Epithelial cell of proximal tubule (primary cell): ENCODE measurements at places on chromosomes 6 and 20. TPM values are rescaled to one million over a fixed set of nuclear protein-coding genes. Genes with fewer than 3 reads are reported as not detected.

DNA sequence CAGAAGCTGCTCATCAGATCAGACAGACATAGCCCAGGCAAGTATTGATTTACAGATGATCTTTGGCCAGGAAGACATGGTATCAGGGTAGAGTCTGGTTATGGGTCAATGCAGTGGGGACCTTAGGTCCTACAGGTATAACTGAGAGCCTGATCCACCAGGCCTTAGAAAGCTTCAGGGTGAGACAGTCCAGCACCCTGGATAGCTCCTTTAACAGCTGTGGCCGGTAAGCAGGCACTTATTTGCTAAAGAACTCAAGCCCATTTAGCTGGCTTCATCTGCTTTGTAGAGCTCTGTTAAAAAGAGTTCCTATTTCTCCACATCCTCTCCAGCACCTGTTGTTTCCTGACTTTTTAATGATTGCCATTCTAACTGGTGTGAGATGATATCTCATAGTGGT, 39.6 kb downstream of the ESR1 start:
- DNase-seq = no peak

- DNase-seq = no peak
These were observed 145.3 kb downstream of the KHDC1L start for GRCh38 chr6:73079978-73080377.

DNA sequence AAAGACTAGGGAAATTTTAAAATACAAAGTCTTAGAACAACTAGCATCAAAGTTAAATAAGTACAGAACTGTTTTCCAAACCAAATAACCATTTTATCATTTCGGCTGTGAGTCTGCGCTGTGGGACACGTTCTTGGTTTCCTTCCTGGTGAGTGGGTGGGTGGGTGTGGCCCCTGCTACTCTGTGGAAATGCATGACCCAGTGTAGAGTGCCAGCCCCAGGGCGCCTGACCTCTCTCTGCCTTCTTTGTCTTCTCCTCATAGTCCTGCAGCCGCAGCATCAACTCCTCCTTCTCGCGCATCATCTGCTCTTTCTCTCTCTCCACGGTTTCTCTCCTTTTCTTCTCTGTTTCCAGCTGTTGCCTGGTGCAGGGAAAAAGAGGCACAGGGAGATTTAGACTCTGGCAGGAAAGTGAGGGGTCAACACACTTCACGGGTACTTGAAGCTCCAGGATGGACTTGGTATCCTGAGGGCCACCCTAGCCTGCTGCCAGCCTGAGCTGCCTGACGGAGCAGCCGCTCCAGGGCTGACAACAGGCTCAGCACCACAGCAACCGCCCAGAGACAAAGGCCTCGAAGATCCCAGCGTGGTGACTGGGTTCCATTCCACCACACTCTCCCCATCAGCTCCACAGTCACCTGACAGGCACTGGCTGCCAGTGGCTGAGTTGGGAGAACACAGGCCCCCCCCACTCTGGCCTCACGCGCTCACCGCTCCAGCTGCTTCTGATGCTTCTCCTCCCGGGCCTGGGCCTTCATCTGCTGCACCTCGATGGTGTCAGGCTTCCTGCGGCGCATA, 48.4 kb downstream of the EZR start:
- no peak for DNase-seq

- DNase-seq = no peak
These were observed 201.1 kb upstream of the PREP start for GRCh38 chr6:105603788-105604586.

DNA sequence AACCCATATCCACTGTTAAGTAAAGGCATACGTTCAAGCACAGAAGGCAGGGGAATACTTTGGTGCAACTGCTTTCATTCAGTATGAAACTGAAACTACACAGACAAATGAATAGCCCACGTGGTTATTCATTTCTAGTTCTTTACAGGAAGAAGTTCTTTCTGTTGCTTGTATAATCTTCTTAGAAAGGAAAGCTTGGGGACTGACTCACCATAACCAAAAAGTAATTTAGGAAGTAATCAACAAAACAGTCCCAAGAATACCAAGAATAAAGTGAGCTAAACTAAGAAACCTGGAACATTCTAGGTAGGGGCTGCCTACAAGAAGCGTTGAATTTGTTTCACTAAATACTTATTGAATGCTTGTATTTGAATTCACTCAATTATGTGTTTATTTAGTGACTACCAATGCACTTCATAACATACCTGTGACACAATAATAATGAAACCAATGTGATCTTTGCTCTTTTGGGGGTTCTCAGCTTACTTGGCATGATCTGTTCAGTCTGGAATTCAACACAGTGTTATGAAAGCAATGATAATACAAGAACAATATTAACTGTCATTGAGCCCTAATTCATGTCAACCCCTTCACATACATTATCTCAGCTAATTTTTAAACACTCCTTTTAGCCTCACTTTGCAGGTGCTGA, 25.1 kb upstream of the KIAA0408 start:
- DNase-seq = peak; percentile 56

- DNase-seq = peak; percentile 22
These were observed 2.8 kb upstream of the HTR1B start for GRCh38 chr6:77466055-77466450.

DNA sequence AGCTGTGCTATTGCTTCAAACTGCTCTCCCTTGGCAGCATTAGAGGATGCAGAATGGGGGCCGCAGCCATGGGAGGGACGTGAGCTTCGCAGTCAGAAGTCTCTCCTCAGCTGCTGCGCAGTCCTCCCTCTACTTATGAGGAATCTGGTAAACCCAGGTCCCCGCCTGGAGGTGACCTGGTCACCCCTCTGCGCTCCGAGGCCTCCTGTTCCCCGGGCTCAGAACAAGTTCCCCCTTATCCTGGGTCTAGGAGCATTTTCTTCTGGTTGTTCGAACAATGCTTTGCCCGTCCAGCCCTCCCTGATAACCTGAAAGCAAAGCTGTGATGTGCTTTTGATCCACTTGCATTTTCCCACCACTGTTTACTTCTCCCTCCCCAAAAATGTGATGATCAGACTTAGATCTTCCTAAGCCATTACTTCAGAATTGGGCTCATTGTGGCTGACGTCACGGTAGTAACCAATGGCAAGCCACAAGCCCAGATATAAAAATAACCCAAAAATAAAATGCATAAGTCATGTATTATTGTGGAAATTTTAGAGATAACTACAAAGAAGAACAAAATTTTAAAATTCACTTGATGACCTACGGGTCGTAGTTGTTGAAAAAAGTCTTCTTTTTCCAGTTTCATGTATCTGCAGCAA, 80.7 kb downstream of the SERAC1 start:
- DNase-seq = no peak

The PACSIN1 gene
- 0.07 and 1.9 TPM in 2 replicates for total RNA-seq

The PTGIS gene
- not detected in 2 replicates for total RNA-seq

DNA sequence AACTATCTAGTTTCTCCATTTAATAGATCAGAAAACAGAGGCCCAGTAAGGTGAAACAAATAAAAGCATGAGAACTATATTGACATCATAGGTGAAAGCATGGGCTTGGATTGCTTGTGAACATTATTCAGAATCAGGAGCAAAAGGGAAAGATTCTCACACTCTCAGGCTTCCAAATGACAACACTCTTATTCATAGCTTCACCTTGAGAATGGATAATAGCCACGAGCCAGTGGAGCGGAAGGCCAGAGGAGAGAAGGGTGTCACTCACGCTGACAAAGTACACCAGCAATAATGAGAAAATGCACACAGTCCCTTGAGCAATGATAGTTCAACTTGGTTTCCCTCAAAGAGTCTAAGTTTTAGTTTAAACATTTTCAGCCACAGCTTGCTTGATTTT, 339.0 kb downstream of the TPBG start:
- peak; percentile 74 for DNase-seq

GRCh38 chr6:121917263-121917829, 481.9 kb downstream of the GJA1 start:
- DNase-seq = no peak
